ENCODE measurements at places on chromosomes 13 and 19. TPM values are rescaled to one million over a fixed set of nuclear protein-coding genes. Genes with fewer than 3 reads are reported as not detected.

DNA sequence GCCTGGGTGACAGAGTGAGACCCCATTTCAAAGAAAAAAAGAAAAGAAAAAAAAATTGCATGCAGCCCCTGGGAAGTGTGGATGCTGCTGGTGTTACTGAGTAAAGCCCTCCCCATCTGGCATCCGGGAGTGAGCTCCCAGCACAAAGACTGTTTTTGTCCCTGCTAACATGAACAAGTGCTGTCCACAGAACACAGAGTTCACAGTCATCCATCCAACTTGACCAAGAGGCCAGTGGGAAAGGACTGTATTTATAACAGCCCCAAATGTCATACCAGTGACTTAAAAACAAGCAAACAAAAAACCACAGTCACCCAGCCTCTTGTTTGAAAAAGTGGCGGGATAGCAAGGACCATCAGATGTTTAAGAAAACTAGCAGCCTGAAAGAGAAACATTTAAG is 10.8 kb downstream of the FBXO17 start:
- no peak for DNase-seq

GRCh38 chr13:46495651-46496050 is 57.3 kb upstream of the LRCH1 start:
- DNase-seq, result no peak

DNA sequence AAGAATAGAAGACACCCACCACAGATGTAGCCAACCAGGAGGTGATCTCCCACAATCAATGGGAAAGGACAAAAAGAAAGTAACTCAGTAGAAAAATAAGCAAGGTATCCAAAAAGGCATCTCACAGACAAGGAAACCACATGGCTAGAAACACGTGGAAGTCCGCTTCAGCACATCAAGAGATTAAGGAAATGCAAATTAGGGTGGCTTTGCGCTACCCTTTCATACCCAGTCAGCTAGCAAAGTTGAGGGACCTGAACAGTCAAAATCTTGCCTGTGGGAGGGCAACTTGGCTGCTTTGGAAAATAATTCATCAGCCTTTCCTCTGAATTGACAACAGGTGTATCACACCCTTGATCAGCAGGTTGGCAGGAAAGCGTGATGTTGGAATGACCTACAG is 11.6 kb upstream of the UQCR11 start:
- DNase-seq, result no peak

GRCh38 chr13:74423434-74423833 is 289.2 kb upstream of the KLF12 start:
- DNase-seq, result no peak

DNA sequence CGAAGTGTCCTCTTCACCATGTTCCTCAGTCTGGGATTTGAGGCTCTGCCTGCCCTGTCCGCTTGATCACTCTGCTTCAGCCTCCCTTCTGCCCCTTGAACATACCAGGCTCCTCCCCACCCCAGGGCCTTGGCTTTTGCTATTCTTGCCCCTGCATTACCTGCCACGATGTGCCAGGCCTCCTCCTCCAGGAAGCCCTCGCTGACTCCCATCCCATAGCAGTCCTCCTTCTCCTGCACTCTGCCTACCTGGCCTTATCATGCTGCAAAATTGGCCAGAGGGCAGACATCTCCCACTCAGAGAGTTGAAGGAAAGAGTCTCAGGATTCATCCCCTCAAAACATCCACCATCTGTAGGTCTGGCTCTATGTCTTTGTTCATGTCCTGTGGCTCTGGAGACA is 2.2 kb downstream of the YJEFN3 start:
- DNase-seq, result no peak

DNA sequence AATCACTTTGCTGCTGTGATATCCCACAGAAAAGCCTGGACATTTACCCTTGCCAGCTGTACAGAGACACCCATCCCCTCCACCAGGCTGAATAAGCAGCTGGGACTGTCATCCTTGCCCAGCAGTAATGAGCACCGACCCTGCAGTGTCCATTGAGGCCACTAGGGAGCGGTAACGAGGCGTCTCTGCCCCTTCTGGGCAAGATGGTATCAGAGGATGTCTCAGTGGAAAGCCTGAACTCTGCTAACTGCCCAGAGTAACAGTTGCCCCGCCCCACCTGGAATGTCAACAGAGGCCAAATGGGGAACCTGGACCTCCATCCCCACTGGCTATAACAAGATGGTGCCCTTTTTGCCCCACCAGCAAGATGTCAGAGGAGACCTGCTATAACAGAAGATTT is 22.8 kb upstream of the CEACAM20 start:
- DNase-seq, result no peak

DNA sequence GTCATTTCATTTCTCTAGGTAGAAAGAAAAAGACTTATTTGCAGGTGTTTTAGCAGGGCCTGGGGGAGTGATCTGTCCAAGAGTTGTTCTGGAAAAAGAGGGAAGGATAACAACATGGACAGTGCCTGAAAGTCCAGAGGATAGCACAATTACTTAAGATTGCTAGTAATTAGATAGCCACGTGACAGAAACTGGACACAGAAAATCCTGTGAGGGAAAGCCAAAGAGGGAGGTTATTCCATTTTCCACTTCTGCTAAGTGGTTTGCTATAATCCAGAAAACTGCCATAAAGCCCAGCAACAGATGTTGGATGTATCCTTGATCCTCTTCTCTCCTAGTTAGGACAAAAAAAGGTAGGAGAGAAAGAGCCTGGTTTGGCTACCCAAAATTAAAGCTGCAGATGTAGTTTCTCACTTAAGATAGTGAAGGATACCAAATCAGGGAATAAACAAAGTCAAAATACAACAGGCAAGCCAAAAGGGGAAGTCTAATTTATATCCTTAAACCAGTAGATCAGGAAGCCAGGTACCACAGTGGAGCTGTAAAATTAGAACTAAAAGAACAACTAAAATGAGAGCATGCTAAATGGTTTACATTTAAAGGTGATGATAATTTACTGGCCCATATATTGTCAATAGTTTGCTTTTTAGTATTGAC is 140.2 kb downstream of the VWA8 start:
- no peak for DNase-seq

GRCh38 chr13:61654481-61654880 is 238.8 kb upstream of the PCDH20 start:
- DNase-seq, result peak; percentile 27

DNA sequence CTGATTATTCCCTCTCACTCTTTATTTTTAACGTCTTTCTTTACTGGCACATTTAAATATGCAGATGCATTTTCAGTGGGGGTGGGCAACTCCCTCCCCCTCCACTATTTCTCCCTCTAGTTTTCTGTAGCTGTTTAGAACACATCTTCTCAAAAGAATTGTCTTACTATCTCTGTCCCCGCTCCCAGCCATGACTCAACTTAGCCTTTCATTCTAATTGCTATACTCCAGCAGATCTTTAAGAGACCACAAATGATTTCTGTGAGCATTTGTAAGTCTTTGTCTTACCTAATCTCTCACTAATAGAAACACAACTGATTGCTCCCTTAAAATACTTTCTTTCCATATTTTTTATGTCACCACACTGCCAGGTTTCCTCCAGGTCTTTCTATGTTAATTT is 350.9 kb downstream of the SPRY2 start:
- no peak for DNase-seq

Gene LACC1
- 2.2 TPM for polyA plus RNA-seq

Gene CRX
- not detected for polyA plus RNA-seq

Gene ECSIT
- not detected for polyA plus RNA-seq

Gene KRTDAP
- not detected for polyA plus RNA-seq

Gene SIAH3
- polyA plus RNA-seq, result 0.28 TPM

Measured in muscle of arm (tissue), 14 donors.